ENCODE measurements at places on chromosomes 12 and 14.

- no peak for DNase-seq
Measured at GRCh38 chr12:68972595-68972994, 39.6 kb upstream of the CPM start.

- no peak for DNase-seq
Measured at GRCh38 chr12:38847247-38847646, 58.1 kb downstream of the CPNE8 start.

DNA sequence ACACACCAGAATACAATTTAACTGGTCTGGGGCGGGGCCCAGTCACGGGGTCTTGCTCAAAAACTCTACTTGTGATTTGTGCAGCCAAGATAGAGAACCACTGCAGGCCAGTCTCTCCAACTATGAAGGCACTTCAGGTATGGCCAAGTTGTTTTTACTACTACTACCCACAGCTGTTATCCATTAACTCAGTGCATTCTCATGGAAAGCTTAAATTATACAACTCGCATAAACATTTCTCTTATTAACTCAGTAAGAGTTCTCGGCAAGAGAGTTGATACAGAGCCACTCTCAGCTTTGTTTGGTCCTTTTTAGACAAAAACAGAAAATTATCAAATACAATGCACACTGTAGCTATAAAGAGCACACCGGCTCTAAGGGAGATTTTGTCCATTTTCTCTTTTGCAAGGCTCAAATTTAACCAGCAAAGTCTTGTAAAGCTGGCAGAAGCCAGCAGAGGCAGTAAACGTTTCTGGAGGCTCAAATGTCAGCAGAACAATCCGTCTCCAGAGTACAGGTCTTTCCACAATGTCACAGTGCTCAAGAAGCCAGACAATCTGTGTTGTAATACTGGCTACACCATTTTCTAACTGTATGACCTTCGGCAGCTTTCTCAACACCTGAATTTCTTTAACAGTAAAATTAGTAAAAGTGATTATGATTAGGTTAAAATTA, 85.9 kb downstream of the PTGER2 start:
- DNase-seq: no peak

DNA sequence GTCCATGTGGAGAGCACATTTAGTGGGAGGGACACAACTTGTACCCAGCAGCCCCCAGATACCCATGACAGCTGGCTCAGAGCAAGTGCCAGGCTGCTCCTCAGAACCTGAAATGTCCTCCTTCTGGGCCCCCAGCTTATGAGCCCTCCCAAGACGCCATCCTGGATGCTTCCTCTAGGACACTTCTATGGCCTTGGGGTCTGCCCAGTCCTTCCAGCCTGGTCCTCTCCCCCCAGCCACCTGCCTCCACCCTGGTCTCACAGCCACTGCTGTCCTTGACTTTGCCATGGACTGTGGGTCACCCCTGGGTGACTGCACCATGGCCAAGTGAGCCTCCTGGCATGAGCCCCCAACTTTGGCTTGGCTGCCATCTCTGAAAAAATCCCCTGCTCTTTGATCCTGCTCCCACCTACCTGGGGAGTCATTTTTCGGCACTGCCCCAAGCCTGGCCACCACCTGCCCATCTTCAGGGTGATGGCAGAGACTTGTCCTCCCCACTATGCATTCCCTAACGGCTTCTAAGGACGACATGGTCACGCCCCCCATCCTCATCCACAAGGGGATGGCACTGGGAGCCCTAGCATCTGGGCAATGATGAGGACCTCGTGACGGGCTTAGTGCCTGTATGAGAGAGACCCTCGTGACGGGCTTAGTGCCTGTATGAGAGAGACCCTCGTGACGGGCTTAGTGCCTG, 323.7 kb downstream of the TMEM121 start:
- no peak for DNase-seq

- DNase-seq: no peak
Measured at GRCh38 chr12:12224240-12224940, 42.5 kb downstream of the LRP6 start.

DNA sequence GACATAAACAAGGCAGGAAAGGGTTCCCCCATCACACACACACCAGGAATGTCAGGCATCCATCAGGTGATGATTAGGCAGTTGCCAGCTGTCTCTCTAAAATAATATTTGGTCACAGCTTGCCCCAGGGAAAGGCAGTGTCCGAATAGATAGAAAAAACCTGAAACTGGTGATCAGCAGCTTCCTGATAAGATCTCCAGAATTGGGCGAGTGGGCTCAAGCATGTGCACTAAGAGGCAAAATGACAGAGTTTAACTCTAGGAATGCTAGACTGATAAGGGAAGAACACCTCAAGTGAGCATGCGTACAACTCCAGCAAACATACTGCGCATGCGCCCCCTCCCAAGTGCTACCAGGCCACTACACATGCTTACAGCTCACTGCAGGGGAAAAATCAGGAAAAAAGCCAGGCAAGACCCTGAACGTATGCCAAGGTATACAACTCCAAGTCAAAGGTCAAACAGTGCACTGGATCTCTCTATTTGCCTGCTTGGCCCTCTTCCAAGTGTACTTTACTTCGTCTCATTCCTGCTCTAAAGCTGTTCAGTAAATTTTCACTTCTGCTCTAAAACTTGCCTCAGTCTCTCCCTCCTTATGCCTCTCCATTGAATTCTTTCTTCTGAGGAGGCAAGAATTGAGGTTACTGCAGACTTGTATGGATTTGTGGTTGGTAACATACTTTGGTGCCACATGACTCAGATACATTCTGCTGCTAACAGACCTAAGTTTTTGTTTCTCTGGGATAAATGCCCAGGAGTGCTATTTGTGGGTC, 73.5 kb upstream of the VASH1 start:
- DNase-seq: no peak

DNA sequence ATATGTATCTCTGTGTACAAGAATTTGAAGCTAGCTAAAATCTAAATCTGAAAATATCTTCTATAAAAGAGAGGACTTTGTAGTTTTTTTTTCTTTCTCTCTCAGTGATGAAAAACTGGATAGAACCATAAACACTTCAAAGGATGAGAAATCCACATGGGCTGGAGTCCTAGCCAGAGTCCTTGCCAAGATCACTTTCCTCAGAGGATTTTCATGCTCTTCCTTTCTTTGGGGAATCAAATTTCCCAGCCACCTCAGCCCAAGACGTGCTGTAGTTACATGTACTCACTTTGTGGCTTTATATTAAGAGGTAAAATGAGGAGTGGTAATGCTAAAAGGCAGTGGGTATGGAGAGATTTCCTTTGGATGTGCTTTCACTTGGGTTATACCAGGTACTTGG, 110.3 kb downstream of the SLC38A1 start:
- no peak for DNase-seq

DNA sequence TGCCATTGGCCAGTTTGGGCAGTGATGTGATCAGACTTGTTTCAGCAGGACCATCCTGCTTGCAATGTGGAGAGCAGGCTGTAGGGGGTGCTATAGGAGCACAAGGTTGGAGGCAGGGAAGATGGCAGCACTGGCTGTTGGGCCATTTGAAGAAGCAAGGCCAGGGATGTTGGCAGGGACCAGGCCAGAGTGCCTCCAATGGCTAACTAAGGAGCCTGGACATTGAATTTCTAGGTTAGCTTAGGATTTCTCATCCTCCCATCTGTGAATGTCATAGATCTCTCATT, 23.5 kb downstream of the FGF23 start:
- DNase-seq: peak; percentile 66

DNA sequence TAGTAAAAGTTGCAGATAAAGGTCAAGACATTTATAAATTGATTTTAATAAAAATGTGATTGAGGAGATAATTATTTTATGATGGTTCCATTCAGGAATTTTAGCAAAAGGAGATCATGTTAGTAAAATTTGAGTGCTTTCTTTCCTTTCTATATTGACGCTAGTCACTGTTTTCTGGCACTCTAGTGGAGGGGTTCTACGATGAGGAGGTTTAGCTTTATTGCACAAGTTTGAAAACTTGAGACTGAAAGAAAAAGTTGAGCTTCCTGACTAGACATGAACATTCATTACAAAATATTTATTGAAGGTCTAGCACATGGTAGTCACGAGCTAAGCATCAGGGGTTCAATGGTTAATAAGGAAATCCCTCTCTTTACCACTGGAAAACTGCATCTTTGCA, 336.1 kb downstream of the SNAPC1 start:
- no peak for DNase-seq

- DNase-seq: no peak
Measured at GRCh38 chr12:111753144-111753881, 13.4 kb upstream of the ALDH2 start.

DNA sequence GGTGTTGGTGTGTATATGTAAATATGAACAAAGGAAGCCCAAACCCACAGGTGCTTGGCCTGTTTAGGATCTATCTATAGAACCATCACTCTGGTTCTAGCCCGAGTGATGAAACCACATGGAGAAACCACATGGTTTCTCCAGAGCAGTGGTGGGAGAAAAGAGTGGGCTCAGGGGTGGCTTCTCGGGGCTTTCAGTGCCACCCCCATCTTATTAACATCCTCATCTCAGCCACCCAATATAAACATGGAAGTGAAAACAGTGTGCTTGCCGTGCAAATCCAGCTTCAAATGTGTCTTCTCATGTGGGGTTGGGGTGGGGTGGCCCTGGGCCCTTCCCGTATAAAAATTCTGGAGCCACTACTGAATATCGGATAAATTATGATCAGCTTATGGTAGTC, 109.0 kb downstream of the STAB2 start:
- DNase-seq: no peak

DNA sequence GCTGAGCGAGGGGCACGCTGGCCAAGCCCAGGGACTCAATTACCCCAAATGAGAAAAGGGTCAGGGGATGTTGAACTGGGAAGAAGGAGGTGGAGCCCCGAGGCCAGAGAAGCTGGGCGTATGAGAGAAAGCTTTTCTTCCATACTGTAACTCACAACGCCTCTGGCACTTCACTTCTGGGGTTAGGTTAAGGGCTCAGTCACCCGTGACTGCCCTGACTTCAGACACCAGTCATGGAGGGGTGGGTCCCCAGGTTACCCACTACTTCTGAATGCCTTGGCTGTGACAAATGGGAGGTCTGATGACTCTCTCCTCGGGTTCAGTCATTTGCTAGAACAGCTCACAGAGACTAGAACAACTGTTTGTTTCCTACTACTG, 5.5 kb upstream of the GPR132 start:
- DNase-seq: no peak

GRCh38 chr12:19220852-19221466, 91.4 kb downstream of the PLEKHA5 start:
- DNase-seq: no peak

GRCh38 chr12:109165599-109165998, 49.2 kb downstream of the ACACB start:
- DNase-seq: no peak

DNA sequence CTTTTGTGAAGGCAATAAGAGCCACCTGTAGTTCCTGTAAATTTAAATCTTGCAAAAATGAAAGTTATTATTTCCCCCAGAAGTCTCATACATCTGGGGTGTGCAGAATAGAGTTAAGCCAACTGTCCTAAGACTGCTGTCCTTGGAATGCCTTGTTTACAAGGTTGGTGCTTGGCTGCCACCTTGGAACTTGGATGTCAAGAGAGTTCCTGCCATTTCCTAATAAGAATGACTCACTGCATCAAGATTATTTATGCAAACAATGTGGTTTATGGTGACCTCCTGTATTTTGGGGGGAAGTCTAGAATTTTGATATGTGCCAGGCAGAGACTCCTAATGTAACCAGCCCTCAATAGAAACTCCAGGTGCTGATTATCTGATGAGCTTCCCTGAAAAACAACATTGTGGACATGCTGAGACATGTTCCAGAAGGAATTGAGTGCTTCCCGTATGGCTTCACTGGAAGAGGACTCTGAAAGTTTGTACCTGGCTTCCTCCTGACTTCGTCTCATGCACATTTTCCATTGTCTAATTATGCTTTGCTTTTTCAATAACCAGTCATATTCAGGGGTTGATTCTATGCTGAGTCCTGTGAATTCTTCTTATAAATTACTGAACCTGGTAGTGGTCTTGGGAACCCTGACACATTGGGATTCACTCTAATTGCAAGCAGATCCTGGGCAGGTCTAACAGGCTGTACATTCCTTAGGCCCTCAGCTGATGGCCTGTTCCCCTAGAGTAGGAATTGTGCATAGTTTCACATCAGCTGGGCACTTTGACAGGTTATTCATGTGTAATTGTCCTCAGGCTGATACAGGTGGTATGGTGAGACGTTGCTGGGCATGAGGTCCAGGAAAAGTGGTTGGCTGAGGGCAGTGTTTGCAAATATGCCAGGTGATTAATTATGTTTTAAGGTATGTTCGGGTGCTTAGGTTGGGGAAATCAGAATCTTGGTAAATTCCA, 1370.7 kb upstream of the TMEM132C start:
- no peak for DNase-seq

- no peak for DNase-seq
Measured at GRCh38 chr14:90345239-90345557, 13.5 kb upstream of the NRDE2 start.

- DNase-seq: no peak
Measured at GRCh38 chr14:56386024-56386423, 193.6 kb upstream of the TMEM260 start.

GRCh38 chr14:54052696-54053385, 96.2 kb upstream of the BMP4 start:
- no peak for DNase-seq

GRCh38 chr14:81172353-81172752, 48.4 kb downstream of the GTF2A1 start:
- DNase-seq: no peak

DNA sequence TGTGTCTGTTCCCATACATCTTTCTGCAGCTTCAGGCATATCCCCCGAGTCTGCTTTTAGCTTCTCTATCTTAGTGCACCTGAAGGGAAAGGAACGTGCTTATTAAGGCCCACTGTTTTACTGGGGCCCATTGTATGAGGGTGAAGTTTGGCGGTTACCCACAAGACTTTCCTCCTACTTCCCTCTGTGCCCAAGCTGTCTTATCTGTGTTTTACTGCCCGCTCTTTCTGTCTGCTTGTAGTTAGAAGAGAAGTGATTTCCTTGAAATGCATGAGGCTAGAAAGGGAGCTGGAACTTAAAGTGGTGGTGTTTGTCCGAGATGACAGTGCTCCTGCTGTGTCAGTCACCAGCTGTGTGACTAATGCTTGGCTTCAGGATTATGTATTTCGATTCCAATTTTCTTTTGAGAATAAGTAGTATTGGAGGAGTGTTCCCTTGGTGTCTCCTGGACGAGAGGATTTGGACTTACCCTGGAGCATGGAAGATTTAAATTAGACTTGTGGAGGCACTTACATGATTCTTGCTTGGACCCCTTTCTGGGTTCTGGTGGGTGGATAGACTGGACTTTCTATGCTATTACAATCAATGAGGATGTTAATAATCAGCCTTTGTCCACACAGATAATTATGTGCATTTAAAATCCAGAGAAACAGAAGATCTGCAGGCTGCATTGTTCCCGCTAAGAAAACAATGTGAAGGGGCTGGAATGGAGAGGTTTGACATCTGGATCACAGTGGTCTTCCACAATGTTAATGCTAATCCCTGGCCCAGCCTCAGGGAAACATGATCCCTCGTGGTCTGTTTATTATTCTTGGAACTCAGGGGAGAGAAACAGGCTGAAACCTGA, 13.9 kb upstream of the KRT86 start:
- no peak for DNase-seq
